ENCODE measurements at places on chromosomes 7 and 10. TPM values are rescaled to one million over a fixed set of nuclear protein-coding genes. Genes with fewer than 3 reads are reported as not detected.
A peak's percentile ranks its signal among the peaks of the same experiment; 100 is the strongest.

GRCh38 chr7:80018941-80019808 lies 115.5 kb upstream of the GNAI1 start:
- DNase-seq, result peak; percentile 28
- H3K4me3 ChIP-seq, result no peak overlapping the region
- no peaks in the 10 kb centered on the region for H3K4me1 ChIP-seq
- no peak overlapping the region for H3K27ac ChIP-seq
- no peaks in the 10 kb centered on the region for H3K27me3 ChIP-seq
- H3K36me3 ChIP-seq, result no peaks in the 10 kb centered on the region

DNA sequence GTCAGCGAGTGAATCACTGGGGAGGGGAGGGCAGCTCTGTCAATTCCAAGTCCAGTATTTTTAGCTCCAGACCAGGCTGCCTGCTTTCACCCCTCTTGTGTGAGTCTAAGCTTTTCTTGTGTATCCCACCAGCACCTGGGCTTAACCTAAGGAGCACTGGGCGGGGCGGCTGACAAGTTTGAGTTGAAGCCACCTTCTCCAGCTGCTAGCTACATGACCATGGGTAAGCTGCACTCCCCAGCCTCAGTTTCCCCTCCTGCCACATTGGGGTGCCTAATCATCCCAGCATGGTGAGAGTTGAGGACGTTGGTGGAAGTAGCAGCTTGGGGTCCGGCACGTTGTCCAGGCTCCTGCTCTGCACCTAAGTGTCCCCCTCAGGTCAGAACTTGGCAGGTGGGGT lies 89.8 kb upstream of the PCBD1 start:
- no peak overlapping the region for H3K4me3 ChIP-seq
- H3K27me3 ChIP-seq, result no peaks in the 10 kb centered on the region
- no peak overlapping the region for H3K27ac ChIP-seq
- no peak for DNase-seq
- H3K4me1 ChIP-seq, result no peaks in the 10 kb centered on the region

- no peak overlapping the region for H3K4me3 ChIP-seq
- no peaks in the 10 kb centered on the region for H3K4me1 ChIP-seq
- H3K27ac ChIP-seq, result no peak overlapping the region
- no peaks in the 10 kb centered on the region for H3K36me3 ChIP-seq
- no peaks in the 10 kb centered on the region for H3K27me3 ChIP-seq
These were observed 2.9 kb upstream of the EFCAB10 start for GRCh38 chr7:105584165-105584564.

DNA sequence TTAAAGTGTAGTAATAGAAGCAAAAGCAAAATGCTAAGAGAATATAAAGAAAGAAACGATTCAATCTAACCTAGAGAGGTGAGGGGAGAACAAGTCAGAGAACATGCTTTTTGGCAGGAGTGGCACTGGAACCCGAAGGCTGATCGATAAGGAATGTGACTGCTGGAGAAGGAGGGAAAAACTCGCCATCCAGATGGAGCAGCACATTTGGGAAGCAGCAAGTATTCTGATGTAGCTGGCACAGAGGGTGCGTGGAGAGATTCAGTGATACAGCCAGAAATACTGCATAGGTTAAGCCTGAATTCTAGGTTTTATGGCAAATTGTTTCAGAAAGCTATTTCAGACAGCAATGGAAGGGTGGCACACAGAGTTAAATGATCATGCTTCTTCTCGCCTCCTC lies 42.0 kb downstream of the USP6NL start:
- no peak overlapping the region for H3K4me3 ChIP-seq
- no peaks in the 10 kb centered on the region for H3K4me1 ChIP-seq
- no peak overlapping the region for H3K27ac ChIP-seq
- H3K27me3 ChIP-seq, result no peaks in the 10 kb centered on the region

GRCh38 chr10:101126684-101127628 lies 4.1 kb upstream of the TLX1 start:
- no peak overlapping the region for H3K4me3 ChIP-seq
- no peak for DNase-seq
- H3K4me1 ChIP-seq, result peaks cover 11% of the 10 kb centered on the region

- no peaks in the 10 kb centered on the region for H3K27me3 ChIP-seq
- DNase-seq, result no peak
- no peaks in the 10 kb centered on the region for H3K36me3 ChIP-seq
These were observed 3.8 kb downstream of the CLIP2 start for GRCh38 chr7:74292757-74293576.

GRCh38 chr7:7577888-7578287 lies 11.2 kb downstream of the MIOS start:
- H3K36me3 ChIP-seq, result no peaks in the 10 kb centered on the region
- no peak overlapping the region for H3K4me3 ChIP-seq
- H3K27me3 ChIP-seq, result no peaks in the 10 kb centered on the region
- no peak for DNase-seq

Gene DKK1
- total RNA-seq, result not detected

Gene IFIT1
- 70.2 TPM for total RNA-seq

Gene PITX3
- total RNA-seq, result 5.2 TPM

DNA sequence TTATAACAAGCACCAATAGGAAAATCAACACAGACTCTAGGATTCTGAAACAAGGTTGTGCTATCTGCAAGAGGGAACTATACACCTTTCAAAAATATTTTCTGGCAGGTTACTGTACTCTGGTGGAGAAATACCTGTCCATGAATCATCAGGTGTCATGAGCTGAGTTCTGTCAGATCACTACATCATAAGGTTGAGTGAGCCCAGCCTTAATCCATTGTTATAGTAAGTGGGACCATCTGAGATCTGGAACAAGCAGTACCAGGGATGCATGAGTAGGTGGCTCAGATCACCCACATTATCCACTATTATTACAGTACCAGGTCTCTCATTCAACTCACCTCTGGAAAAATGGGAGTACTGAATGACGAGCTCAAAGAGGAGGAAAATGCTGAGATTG lies 212.4 kb downstream of the DGKI start:
- no peaks in the 10 kb centered on the region for H3K36me3 ChIP-seq
- H3K27me3 ChIP-seq, result no peaks in the 10 kb centered on the region
- H3K4me3 ChIP-seq, result no peak overlapping the region
- no peaks in the 10 kb centered on the region for H3K4me1 ChIP-seq
- DNase-seq, result no peak
- H3K27ac ChIP-seq, result no peak overlapping the region

GRCh38 chr7:128200376-128200775 lies 40.7 kb upstream of the LEP start:
- peaks cover 14% of the 10 kb centered on the region for H3K27me3 ChIP-seq

DNA sequence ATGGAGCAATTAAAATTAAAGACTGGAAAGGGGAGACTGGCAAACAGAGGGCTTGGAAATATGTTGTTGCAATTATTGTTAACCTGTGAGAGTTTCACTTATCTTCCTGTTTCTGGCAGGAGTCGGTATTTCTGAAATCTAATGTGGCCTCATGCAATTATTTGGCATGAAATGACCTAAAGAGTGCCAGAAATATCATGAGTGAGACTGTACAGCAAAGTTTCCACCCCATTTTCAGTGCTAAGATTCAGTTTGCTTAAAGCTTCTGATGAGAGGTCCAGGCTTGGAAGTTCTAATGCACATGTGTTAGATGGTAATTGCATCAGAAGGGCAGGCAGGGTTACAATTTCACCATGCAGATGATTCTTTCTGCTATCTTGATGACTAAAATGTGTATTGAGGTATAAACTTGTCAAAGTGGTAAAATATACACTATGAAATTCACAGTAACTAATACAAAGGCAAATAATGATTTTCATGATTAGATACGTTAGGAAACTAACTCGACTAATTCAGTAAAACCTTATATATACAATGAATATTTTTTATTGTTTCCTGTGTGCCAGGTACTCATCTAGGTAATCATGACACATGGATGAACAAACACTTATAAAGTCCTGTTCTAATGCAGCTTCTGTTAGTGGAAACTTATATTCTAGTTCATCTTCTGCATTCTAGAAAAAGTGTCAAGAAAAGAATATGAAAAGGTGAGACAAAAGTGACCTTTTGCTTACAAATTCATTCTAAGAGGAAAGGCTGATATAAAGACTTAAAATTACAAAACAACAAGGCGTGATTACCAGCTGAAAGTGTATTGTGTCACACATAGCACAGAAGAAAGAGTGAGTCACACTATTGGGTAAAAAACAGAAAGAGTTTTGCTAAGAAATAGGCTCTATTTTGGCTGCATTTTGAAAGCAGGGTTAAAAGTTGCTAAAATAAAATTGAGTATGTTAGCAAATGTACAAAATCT lies 533.4 kb upstream of the SEMA3D start:
- H3K27ac ChIP-seq, result no peak overlapping the region
- H3K27me3 ChIP-seq, result no peaks in the 10 kb centered on the region
- H3K4me3 ChIP-seq, result no peak overlapping the region
- no peaks in the 10 kb centered on the region for H3K36me3 ChIP-seq
- no peak for DNase-seq

DNA sequence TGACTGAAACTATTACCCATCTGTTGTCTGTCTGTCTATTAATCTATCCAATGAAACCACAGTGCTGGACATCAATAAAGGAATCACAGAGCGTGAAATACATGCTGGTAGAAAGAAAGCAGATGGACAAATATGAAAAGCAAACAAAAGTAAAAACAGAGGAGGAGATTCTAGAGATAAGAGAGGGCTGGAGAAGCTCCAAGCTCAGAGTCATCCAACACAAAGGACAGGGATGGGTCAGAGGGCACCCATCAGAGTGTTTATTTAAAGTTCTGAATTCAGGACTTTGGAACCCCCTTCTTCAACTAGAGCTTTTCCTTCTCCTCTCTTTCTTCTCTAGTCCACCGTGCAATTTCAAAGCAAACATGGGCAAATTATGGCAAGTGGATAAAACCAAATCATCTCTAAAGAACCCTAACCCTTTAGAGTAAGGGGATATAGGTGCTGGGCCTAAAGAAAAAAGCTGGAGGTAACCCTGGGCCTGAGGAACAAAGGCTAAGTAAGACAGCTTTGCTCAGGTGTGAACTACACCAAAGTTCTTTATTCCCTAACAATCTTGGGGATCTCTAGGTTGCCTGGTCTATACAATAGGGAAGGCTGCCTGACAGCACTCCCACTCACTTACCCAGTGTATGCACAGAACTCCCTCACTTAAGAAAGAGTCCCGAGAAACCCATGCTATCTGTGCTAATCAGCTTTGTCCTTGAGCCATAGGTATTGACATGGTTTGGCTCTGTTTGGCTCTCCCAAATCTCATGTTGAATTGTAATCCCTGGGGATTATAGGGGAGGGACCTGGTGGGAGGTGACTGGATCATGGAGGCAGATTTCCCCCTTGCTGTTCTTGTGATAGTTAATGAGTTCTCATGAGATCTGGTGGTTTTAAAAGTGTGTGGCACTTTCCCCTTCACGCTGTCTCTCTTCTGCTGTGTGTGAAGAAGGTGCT lies 97.0 kb downstream of the BAMBI start:
- no peaks in the 10 kb centered on the region for H3K36me3 ChIP-seq
- H3K4me3 ChIP-seq, result no peak overlapping the region
- DNase-seq, result no peak
- no peak overlapping the region for H3K27ac ChIP-seq
- no peaks in the 10 kb centered on the region for H3K4me1 ChIP-seq
- no peaks in the 10 kb centered on the region for H3K27me3 ChIP-seq

GRCh38 chr7:46291601-46292150 lies 370.6 kb upstream of the IGFBP3 start:
- H3K27ac ChIP-seq, result peak overlapping the region; percentile 22
- no peak overlapping the region for H3K4me3 ChIP-seq
- H3K27me3 ChIP-seq, result no peaks in the 10 kb centered on the region
- H3K4me1 ChIP-seq, result no peaks in the 10 kb centered on the region
- no peak for DNase-seq

Gene GPR37
- total RNA-seq, result 0.17 TPM

Gene IRF5
- 25.9 TPM for total RNA-seq

Gene ZC3HAV1L
- total RNA-seq, result 11.7 TPM

DNA sequence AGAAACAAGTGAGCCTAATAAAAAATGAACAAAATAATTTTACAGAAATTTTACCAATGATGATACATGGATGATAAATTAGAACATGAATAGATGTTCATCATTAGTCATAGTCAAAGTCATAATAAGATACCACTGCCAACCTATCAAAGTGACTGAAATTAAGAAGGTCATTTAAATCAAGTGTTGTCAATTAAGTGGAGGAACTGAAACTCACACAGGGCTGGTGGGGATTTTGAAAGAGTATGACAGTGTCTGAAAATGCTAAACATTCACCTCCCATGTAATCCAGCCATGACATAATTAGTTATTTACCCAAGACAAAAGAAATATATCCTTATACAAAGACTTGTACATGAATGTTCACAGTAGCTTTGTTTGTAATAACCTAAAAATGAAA lies 57.1 kb upstream of the DYNC1I1 start:
- DNase-seq, result no peak
- H3K36me3 ChIP-seq, result no peaks in the 10 kb centered on the region
- no peaks in the 10 kb centered on the region for H3K27me3 ChIP-seq
- H3K4me3 ChIP-seq, result no peak overlapping the region
- no peak overlapping the region for H3K27ac ChIP-seq

Gene NUDT5
- 35.5 TPM for total RNA-seq

GRCh38 chr7:82360591-82361368 lies 82.8 kb downstream of the CACNA2D1 start:
- no peaks in the 10 kb centered on the region for H3K27me3 ChIP-seq
- no peaks in the 10 kb centered on the region for H3K36me3 ChIP-seq

DNA sequence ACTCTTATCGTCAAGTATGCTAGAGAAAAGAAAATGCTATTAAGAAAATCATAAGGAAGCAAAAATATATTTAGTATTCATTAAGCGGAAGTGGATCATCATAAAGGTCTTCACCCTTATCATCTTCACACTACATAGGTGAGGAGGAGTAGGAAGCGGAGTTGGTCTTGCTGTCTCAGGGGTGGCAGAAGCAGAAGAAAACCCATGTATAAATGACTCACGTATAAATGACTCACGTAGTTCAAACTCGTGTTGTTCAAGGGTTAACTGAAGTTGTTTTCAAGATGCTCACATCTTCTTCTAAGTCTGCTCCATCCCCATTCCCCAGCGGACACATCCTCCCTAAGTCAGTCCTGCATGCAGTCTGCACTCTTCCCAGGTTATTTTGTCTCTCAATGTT lies 72.4 kb downstream of the SFMBT2 start:
- H3K4me3 ChIP-seq, result no peak overlapping the region
- DNase-seq, result no peak
- no peak overlapping the region for H3K27ac ChIP-seq
- no peaks in the 10 kb centered on the region for H3K36me3 ChIP-seq
- no peaks in the 10 kb centered on the region for H3K4me1 ChIP-seq

Gene DMBT1
- total RNA-seq, result not detected

Data from adrenal gland (tissue), 19 donors.